ENCODE measurements at places on chromosomes 4 and X. TPM values are rescaled to one million over a fixed set of nuclear protein-coding genes. Genes with fewer than 3 reads are reported as not detected.
A peak's percentile ranks its signal among the peaks of the same experiment; 100 is the strongest.

The VSIG4 gene
- total RNA-seq, result not detected

The ARMCX2 gene
- 129 TPM for total RNA-seq

The RAB41 gene
- total RNA-seq, result not detected

The NWD2 gene
- not detected for total RNA-seq

The INTU gene
- total RNA-seq, result 17.0 TPM

The PIR gene
- total RNA-seq, result 21.0 TPM

The STATH gene
- total RNA-seq, result not detected

The F11 gene
- 2.1 TPM for total RNA-seq

The LEF1 gene
- 0.73 TPM for total RNA-seq

- no peak for DNase-seq
These were observed 92.7 kb downstream of the USP46 start for GRCh38 chr4:52566136-52567031.

- no peak for DNase-seq
These were observed 187.2 kb downstream of the RAB28 start for GRCh38 chr4:13296986-13297385.

- DNase-seq, result no peak
These were observed 285.3 kb downstream of the ANKRD50 start for GRCh38 chr4:124427095-124427767.

GRCh38 chrX:118024482-118024881 is 92.1 kb downstream of the KLHL13 start:
- no peak for DNase-seq

DNA sequence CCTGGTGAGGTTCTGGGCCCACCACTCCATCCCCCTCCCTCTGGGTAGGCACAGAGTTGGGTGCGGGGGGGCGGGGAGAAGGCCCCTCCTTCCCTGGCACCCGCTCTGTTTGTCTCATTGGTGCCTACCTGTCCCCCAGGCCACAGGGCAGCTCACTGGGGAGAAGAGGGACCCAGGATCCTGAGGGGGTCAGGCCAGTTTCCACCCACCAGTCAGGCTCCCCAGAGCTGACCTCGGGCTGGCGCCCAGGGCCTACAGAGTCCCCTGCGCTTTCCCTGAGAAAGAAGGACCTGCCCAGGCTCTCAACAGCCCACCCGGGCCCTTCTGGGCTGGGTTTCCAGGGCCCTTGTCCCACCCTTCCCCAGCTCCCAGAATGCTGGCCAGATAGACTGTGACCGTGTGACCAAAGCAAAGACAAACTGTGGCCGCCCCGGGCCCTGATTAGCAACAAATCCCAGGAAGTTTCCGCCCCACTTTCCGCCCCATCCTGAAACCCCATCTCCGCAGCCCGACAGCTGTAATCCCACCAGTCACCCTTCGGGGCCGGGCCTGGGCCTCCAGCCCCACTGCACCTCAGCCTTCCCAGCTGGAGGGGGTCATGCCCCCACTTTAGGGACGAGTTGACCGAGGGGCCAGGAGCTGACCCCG is 33.8 kb upstream of the FGFR3 start:
- DNase-seq, result peak; percentile 58

DNA sequence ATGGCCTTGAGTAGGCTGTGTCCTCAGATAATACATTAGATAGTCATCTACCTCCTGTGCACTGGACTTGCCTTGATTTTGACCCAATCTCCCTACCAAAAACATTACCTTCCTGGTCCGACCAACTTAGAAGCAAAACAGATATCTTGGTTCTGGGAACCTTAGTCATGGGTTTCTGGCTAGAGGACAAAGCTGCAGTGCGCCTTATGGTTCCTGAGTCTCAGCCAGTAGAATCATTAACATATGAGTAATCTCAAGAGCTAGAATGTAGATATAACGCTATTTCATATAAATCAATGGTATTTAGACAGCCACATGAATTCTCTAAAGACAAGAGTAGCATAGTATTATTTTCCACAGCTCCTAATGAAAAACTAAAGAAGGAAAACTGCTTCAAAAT is 83.1 kb downstream of the GRIA3 start:
- no peak for DNase-seq

GRCh38 chr4:8198206-8198905 is 734 bp upstream of the SH3TC1 start:
- DNase-seq, result no peak

DNA sequence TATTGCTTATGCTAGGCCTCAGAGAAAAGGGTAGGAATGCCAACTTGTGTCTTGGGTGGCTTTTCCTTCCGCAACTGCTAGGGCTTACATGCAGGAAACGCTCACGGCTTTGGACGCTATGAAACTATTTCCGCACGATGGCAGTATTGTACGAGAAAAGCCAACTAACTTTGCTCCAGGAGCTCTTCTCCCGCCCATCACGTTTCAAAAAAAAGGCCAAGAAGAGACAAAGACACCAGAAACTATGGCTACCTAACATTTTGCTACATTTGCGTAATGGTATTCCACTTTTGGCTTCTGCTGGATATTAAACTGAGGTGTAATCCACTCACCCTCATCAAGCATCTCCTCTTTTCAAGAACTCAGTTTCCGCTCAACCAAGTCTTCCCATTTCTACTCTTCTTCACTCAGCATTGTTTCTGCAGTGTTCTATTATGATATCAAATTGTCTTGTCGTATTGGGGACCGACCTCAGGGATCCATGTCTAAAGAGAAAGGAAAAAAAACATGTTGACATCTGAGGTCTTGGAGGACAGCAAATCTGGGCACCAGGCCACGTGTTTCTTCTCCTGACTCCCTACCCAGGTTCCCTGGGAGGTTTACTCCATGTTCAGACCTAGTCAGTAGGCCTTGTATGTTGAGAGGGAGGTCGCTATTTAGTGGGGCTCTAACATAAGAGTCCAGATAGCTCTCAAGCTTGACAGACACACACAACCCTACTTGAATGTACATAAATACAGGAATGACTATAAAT is 239.4 kb upstream of the STK26 start:
- no peak for DNase-seq

DNA sequence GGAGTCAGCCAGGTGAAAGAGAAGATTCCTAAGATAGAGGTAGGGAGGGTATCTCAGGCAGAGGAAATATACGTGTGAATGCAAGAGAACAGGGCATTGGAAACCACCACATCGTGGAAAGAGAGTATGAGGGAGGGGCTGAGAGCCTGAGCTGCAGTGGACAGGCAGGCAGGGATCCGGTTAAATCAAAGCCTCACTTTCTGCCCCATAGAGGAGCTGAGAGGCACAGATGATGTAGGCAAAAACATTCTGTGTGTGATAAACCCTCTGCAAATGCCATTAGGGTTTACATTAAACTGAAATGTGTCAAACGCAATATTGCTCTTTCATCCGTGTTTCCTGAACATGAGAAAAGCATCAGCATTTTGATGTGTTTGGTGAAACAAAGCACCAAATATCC is 298.1 kb upstream of the TAPT1 start:
- DNase-seq, result no peak

GRCh38 chrX:140507223-140507981 is 2.5 kb upstream of the SOX3 start:
- DNase-seq, result no peak

GRCh38 chrX:39874202-39874816 is 223.4 kb downstream of the BCOR start:
- DNase-seq, result no peak

Data from GM23338 (cell line).